ENCODE measurements at places on chromosomes 16 and 17.

DNA sequence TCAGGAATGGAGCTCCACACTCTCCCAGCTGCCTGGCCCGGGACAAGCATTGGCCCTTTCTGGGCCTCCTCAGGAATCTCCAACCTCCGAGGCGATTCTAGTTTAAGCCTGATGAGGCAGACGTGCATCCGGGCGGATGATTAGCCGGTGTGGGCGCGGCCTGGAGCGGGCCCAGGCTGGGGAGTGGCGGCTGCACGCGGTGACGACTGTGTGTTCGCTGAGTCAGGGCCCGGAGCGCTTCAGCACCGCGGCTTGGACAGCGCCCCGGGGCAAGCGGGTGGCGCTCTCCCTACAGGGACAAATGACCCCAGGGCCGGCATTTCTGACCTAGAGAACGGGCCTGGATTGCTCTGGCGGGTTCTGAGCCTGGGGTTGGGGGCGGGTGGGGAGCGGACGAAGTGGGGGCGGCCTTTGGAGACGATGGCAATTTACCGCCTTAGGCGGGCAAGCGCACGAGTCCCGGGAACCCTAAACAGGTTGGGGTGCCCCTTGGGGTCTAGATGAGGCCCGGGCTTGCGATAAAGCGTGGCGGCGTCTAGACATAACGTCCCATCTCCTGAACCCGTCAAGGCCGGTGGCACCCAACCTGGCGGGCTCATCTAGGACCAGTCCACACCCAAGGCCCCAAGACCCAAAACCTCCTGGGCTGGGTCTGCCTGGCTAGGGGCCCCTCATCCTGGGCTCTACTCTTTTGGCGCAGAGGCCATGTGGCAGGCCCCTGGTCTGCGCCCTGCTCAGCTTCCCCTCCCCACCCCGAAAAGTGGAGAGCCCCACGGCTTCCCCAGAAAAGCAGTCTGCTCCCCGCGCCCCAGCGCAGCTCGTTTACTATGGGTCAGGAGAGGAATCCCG lies 22.3 kb upstream of the ZNHIT3 start:
- peak; percentile 8 for DNase-seq
- no peaks in the 10 kb centered on the region for H3K36me3 ChIP-seq
- H3K4me1 ChIP-seq = peaks cover 1% of the 10 kb centered on the region
- no peak overlapping the region for H3K4me3 ChIP-seq
- peaks cover 74% of the 10 kb centered on the region for H3K27me3 ChIP-seq
- H3K27ac ChIP-seq = no peak overlapping the region

DNA sequence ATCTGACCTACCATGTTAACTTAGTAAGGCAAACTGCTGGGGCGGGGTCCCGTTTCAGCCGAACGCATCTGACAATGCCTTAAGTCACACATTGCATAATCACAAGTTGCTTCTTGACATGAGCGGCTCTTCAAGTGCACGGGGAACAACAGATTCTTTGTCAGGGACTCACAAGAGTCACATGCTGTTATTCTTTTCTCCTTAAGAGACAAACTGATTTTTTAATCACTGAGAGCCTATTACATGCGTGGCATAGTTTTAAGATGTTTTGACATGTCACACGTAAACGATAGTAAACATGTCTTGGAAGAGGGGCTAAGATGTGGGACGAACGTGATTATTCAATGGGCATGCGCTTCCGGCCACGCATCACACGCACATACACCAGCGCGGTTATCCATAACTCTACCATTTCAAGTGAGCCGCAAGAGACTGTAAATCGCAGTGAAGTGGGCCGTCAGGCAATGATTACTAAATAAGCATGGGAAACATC lies 63.4 kb downstream of the ADCY9 start:
- DNase-seq = no peak
- H3K4me1 ChIP-seq = peaks cover 5% of the 10 kb centered on the region
- H3K36me3 ChIP-seq = no peaks in the 10 kb centered on the region
- H3K27me3 ChIP-seq = no peaks in the 10 kb centered on the region
- H3K4me3 ChIP-seq = peak overlapping the region; percentile 36

DNA sequence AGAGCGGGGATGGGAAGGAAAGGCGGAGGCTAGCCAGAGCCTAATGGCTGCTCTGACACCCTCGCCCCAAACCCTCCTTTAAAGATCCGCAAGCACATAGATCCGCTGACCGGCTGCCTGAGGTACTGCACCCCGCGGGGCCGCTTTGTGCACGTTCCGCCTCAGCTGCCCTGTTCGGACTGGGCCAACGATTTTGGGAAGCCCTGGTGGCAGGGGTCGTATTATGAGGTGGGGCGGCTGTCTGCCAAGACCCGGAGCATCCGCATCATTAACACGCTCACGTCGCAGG lies 663 bp downstream of the CYB5D1 start:
- H3K4me1 ChIP-seq = peaks cover 21% of the 10 kb centered on the region
- no peaks in the 10 kb centered on the region for H3K27me3 ChIP-seq
- DNase-seq = peak; percentile 4
- H3K4me3 ChIP-seq = no peak overlapping the region

GRCh38 chr16:66484453-66485213 lies 57.5 kb downstream of the BEAN1 start:
- no peaks in the 10 kb centered on the region for H3K36me3 ChIP-seq
- no peak for DNase-seq
- peaks cover 16% of the 10 kb centered on the region for H3K4me1 ChIP-seq
- no peak overlapping the region for H3K27ac ChIP-seq
- no peaks in the 10 kb centered on the region for H3K27me3 ChIP-seq

DNA sequence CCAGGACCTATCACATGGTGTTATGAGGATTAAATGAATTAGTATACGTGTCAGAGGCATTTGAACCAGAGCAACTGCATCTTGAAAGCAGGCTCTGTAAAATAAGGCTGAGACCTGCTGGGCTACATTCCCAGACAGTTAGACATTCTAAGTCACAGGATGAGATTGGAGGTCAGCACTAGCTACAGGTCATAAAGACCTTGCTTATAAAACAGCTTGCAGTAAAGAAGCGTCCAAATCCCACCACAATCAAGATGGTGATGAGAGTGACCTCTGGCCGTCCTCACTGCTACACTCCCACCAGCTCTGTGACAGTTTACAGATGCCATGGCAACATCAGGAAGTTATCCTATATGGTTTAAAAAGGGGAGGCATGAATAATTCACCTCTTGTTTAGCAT lies 71.8 kb downstream of the IRF8 start:
- H3K36me3 ChIP-seq = no peaks in the 10 kb centered on the region
- no peak overlapping the region for H3K27ac ChIP-seq
- H3K4me1 ChIP-seq = peaks cover 20% of the 10 kb centered on the region
- H3K27me3 ChIP-seq = no peaks in the 10 kb centered on the region

- H3K27me3 ChIP-seq = no peaks in the 10 kb centered on the region
- peaks cover 4% of the 10 kb centered on the region for H3K36me3 ChIP-seq
- no peak overlapping the region for H3K4me3 ChIP-seq
- H3K4me1 ChIP-seq = no peaks in the 10 kb centered on the region
These were observed 41.8 kb upstream of the SLC12A3 start for GRCh38 chr16:56823081-56823733.

DNA sequence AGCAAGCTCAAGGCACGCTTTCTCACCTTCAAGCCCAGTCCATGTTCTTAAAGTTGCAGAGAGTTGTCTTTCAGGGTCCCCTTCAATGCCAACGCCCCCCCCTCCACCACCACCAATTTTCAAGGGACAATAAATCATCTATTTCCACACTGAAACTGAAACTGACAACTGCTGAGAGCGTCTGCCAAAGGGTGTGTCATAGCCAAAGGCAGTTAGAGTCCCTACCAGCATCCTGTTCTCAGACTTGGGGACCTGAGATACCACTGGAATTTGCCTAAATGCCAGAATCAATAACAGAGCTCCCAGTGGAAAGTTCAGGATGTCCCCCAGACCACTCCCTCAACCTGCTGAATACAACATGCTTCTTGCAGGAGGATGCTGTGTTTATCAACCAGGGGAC lies 133.2 kb upstream of the SOX9 start:
- H3K36me3 ChIP-seq = no peaks in the 10 kb centered on the region
- no peak for DNase-seq
- no peaks in the 10 kb centered on the region for H3K4me1 ChIP-seq
- no peak overlapping the region for H3K27ac ChIP-seq

- DNase-seq = no peak
- H3K36me3 ChIP-seq = no peaks in the 10 kb centered on the region
- no peak overlapping the region for H3K4me3 ChIP-seq
- no peak overlapping the region for H3K27ac ChIP-seq
These were observed 23.0 kb upstream of the SLC38A10 start for GRCh38 chr17:81317961-81318605.

- H3K27me3 ChIP-seq = no peaks in the 10 kb centered on the region
- no peak for DNase-seq
- no peaks in the 10 kb centered on the region for H3K4me1 ChIP-seq
- no peak overlapping the region for H3K27ac ChIP-seq
- H3K36me3 ChIP-seq = no peaks in the 10 kb centered on the region
These were observed 25.0 kb upstream of the ADAM11 start for GRCh38 chr17:44733753-44734152.

GRCh38 chr16:25031441-25032307 lies 16.5 kb upstream of the ARHGAP17 start:
- H3K36me3 ChIP-seq = no peaks in the 10 kb centered on the region
- H3K27me3 ChIP-seq = no peaks in the 10 kb centered on the region
- DNase-seq = peak; percentile 87
- peak overlapping the region; percentile 84 for H3K4me3 ChIP-seq
- H3K4me1 ChIP-seq = peaks cover 46% of the 10 kb centered on the region
- peak overlapping the region; percentile 88 for H3K27ac ChIP-seq

DNA sequence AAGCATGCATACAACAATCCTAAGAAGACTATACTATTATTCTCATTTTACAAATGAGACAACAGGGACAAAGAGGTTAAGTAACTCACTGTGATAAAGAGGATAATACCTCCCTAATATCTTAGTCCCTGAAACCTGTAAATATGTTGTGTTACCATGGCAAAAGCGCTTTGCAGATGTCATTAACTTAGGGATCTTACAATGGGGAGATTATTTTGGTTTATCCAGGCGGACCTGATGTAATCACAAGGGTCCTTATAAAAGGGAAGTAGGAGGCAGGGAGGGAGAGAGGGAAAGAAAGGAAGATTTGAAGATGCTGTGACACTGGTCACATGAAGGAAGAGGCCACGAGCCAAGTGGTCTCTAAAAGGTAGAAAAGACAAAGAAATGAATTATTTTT lies 164.7 kb downstream of the CNTNAP4 start:
- no peaks in the 10 kb centered on the region for H3K36me3 ChIP-seq
- no peak for DNase-seq
- no peaks in the 10 kb centered on the region for H3K4me1 ChIP-seq

GRCh38 chr16:48003206-48003907 lies 152.4 kb downstream of the ABCC12 start:
- H3K27me3 ChIP-seq = peaks cover 4% of the 10 kb centered on the region
- H3K27ac ChIP-seq = no peak overlapping the region
- no peak for DNase-seq
- peaks cover 2% of the 10 kb centered on the region for H3K36me3 ChIP-seq
- H3K4me1 ChIP-seq = no peaks in the 10 kb centered on the region

Data from naive thymus-derived CD8-positive, alpha-beta T cell (primary cell).